ENCODE measurements at places on chromosomes 3 and 15. TPM values are rescaled to one million over a fixed set of nuclear protein-coding genes. Genes with fewer than 3 reads are reported as not detected.

- no peak for DNase-seq
Measured at GRCh38 chr15:93052090-93052879, 36.7 kb downstream of the RGMA start.

GRCh38 chr3:143699424-143699823 is 148.8 kb downstream of the SLC9A9 start:
- no peak for DNase-seq

GRCh38 chr15:58453931-58454793 is 22.4 kb downstream of the LIPC start:
- no peak for DNase-seq

GRCh38 chr3:194488055-194488742 is 1.4 kb upstream of the ATP13A3 start:
- no peak for DNase-seq

GRCh38 chr3:87987952-87988351 is 70.9 kb downstream of the CGGBP1 start:
- DNase-seq = no peak

- no peak for DNase-seq
Measured at GRCh38 chr15:68994149-68994548, 20.3 kb upstream of the NOX5 start.

DNA sequence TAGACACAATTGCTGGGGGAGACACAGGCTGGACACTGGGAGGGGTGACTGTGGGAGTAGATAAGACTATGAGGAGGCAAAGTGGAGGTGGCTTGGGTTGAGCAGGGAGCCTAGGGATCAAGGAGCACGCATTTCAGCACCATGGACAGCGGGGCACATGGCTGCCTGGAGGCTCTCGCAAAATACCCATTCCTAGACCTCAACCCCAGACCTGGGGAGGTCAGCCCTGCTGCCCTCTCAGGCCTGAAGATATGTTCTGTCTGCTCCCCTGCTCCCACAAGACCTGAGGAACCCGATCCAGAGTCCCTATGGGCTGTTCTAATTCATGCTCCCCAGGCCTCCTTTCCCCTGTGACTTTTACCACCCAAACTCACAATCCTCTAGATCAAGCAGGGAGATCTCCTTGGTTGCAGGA is 16.0 kb upstream of the CPEB1 start:
- no peak for DNase-seq

DNA sequence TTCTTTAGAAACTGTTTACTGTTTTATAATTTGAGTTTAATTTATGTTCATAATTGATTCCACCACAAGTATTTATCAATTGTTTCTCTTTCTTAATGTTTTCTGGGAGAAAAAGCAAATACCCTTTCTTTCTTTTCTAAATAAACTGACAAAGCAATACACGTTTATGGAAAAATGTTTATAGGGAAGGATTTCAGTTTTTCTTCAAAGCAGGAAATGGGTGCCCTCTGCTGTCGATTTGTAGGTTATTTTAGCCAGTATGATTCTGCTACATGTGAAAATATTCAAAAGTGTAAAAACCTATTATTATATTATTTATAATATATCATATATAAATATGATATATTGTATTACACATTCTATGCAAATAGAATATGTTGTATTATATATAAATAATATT is 921.0 kb upstream of the ROBO1 start:
- no peak for DNase-seq

- no peak for DNase-seq
Measured at GRCh38 chr15:37537802-37538201, 396.6 kb upstream of the TMCO5A start.

GRCh38 chr3:112635674-112636073 is 5.3 kb downstream of the CCDC80 start:
- no peak for DNase-seq

GRCh38 chr3:58025406-58025805 is 17.2 kb downstream of the FLNB start:
- DNase-seq = no peak

DNA sequence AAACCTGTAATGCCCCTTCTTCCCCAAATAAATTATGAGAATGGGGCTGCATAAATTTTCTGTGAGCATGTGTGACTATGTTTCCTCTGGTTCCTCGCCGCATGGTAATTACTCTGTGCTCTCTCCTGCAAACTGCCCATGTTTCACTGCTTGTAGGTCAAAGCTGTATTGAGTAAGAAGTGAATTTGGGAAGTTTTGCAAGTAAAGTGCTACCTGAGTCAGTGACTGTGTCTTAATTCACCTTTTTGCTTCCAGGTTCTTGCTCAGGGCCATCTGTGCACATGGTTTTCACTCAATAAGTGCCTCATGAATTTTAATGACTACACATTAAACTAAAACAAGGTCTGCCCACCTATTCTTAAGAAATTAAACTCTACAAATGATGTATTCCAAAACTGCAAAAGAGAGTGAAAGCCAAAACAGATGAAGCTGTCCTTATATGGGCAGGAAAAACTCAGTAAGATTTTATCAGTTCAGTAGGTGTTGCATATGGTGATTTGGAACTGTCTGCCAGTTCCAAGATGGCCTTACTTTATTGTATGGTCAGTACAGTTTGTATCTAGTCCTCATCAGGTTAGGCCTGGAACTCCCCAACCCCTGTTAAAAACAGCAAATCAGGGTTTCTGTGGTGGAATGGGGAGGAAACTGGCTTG is 100.0 kb downstream of the LPP start:
- DNase-seq = no peak

DNA sequence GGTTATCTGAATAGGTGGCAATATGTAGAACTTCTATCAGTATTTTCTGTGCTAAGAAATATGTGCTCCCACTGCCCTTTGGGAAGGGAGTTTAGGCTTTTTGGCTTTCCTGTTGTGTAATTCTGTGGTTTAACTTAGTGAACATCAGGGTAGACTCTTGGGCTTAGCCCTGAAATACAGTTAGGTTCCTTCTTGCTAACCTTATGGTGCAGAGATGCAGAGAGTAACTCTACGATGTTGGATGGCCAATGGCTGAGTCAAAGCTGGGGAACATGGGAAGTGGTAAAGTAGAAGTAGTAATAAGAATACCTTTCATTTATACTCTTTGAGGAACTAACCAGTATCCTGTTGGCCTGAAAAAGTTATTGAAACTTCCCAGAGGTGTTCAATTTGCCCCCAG is 80.8 kb upstream of the IL12A start:
- DNase-seq = no peak

GRCh38 chr3:172148702-172149565 is 109.6 kb downstream of the FNDC3B start:
- no peak for DNase-seq

DNA sequence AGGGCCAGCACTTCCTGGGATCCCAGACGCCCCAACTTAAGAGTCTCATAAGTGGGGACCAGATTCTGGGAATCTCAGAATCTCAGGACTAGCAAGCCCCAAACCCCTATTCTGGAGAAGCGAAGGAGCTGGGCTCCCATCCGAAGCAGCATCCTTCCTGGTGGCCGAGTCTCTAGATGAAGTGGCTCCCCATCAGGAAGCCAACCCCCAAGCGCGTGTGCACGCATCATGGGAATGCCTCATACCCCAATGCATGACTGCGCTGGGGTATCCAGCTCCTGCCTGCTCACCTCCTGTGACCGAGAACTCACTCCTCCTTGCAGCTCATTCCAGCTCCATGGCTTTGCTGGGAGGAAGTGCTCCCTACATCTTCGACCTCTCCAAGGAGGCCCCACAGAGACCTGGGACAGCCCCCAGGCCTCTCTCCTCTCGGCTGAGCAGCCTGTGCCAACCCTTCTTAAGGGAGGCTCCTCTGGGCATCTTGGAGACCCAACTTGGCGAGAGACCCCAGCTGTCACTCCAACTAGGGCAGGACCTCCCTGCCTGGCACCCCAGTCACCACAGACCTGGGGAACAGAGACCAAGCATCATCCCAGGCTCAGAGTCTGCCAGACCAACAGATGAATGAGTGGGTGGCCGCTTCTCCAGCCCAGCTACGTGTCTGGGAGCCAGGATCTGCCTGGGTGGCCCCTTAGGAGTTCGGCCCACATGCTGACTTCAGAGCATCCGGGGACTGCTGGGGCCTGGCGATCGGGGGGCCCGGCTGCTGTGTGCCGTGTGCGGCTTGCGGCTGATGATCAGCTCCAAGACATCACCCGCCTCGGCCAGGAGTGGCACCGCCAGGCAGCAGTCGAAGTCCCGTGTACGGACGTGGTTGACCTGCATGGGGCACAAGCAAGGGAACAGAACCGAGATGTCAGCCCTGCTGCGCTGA is 46.9 kb downstream of the GRIP2 start:
- DNase-seq = no peak

DNA sequence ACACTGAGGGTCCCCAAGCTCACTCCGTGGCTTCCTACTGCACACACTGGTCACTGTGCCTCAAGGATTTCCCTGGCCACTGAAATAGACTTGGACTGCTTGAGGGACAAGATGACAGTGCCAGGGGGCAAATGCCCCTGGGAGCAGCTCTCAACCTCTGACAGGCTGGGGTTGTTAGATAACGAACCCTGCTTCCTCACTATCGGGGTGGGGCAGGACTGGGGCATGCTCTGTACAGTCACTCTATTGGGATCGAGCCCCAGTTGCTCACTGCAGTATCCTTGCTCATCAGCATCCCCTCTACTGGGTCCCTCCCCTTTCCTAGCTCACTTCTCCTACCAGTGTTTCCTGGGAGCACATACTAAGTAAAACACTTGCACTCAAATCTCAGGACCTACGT is 610.8 kb downstream of the NTRK3 start:
- no peak for DNase-seq

DNA sequence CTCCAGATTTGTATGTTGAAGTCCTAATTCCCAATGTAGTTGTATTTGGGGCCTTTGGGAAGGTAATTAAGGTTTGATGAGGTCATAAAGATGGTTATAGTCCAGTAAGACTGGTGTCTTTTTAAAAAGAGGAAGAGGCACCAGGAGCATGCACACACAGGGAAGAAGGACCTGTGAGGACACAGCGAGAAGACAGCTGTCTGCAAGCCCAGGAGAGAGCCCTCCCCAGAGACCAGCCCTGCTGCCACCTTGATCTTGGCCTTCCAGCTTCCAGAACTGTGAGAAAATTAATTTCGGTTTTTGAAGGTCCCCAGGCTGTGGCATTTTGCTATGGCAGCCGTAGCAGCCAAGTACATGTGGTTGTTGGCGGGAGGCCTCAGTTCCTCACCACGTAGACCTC is 32.8 kb upstream of the TSEN2 start:
- no peak for DNase-seq

DNA sequence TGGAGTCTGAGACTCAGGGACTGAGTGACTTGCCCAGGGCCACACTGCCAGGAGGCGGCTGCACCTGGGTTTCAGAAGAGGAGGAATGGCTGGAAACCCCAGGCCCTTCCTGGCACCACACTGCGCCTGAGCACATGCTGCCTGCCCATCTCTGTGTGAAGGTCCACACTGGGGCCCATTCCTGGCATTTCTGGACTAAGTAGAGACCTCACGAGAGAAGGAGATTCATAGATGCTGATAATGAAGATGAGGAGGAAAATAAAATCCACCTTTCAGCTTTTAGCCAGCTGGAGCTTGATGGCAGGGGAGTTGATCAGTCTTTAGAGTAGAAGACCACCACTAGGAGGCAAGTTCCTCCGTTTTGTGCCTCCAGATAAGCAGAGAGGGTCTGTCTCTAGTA is 40.2 kb upstream of the TF start:
- no peak for DNase-seq

- no peak for DNase-seq
Measured at GRCh38 chr3:157333551-157333991, 103.1 kb upstream of the PTX3 start.

GRCh38 chr3:21779909-21780308 is 28.9 kb upstream of the ZNF385D start:
- DNase-seq = no peak

GRCh38 chr15:60972866-60973265 is 256.2 kb downstream of the RORA start:
- DNase-seq = no peak

DNA sequence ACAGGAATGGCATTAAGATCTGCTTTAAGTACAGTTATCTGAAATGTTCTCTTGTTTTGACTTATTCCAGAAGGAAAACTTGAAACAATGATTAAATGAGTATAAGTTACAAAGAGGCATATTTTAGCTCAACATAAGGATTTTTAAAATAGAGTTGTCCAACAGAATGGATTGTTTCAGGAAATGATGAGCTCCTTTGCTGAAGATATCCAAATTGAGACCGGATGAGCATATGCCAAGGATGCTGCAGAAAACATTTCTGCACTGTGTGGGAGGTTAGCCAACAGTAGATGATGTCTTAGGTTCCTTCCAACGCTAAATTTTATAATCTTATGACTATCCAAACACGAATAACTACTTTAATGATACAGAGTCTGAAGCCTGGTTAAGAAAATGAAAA is 226.5 kb upstream of the NANOGP8 start:
- DNase-seq = no peak

DNA sequence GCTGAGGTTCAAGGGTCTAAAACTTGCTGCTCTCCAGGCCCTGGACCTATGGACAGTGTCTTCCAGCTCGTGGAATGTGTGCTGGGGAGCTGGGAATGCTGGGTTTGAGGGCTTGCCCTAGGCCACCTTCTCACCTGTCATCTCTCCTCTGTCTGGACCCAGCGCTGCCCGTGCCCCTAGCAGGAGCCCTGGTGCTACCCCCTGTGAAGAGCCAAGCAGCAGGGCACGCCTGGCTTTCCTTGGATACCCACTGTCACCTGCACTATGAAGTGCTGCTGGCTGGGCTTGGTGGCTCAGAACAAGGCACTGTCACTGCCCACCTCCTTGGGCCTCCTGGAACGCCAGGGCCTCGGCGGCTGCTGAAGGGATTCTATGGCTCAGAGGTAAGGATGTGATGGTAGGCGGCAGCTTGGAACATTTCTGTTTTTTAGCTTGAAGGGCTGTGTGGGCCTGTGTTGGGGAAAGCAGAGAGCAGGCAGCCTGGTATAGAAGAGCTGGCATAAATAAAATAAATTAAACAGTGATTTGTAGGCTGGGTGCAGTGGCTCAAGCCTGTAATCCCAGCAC is 5.1 kb downstream of the CHRD start:
- DNase-seq = no peak

DNA sequence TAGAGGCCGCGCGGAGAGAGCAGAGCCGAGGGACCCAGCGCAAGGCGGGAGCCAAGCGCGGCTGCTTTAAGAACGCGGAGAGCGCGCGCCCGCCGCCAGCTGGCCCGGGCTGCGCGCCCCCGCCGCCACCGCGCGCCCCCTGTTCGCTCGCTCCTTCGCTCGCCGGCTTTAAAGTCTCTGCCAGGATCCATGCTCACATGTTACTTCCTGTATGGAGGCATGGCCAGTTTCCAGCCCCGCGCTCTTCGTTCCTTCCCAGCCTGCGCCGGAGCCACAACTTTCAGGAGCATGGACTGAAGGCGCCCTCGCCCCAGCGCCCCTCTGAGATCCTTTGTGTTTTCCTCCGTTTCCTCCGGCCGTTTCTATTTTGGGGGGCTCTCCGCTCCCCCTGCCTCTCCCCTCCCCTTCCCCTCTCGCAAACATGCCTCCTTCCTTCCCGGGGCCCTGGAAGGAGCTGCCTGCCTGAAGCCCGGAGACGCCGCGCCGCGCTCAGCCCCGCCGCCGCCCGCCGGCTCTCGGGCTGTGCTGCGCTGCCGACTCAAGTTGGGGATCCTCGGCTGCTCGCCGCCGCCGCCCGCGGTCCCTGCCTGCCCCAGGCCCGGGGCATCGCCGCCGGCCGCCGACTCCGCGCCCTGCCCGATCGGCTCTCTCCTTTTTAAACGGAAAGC is at the start of gene PTPRG:
Gene PTPRG, plus strand, starts transcription at position 198 of the 668 bp plus-strand sequence. CDS start 717 bp downstream, outside the sequence.
- peak; percentile 87 for DNase-seq

The SPRED1 gene
- 22.5 TPM for total RNA-seq

The PRR23E gene
- total RNA-seq = not detected

The RAD51 gene
- 0.68 TPM for total RNA-seq

The CLEC3B gene
- 58.9 TPM for total RNA-seq

The GLCE gene
- total RNA-seq = 15.5 TPM

The TMEM212 gene
- not detected for total RNA-seq

The SFMBT1 gene
- 15.1 TPM for total RNA-seq

Measured in ureter (tissue), 1 donor.